ENCODE measurements at places on chromosomes 2 and 18.

DNA sequence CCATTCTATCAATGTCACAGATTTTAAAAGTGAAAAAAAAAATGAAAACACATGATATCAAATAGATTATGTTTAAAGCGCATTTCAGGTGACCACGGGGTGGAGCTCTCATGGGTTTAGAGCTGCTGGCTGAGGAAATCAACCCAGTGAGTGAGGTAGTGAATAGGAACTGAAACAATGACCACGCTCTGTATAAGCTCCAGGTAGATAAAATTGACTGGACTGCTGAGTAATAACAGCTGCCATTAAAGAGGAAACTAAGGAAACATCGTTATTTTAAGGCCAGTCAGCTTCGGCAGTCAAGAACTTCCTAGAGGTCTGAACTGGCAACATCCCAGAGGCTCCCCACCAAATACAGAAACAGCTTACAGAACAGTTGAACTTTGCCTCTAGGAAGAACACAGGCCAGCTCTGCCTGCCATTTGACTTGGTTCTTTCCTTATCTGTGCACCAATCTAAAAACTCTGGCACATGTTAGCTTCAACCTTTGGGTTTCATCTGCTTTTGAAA lies 185.9 kb downstream of the PDE1A start:
- peak; percentile 26 for DNase-seq

DNA sequence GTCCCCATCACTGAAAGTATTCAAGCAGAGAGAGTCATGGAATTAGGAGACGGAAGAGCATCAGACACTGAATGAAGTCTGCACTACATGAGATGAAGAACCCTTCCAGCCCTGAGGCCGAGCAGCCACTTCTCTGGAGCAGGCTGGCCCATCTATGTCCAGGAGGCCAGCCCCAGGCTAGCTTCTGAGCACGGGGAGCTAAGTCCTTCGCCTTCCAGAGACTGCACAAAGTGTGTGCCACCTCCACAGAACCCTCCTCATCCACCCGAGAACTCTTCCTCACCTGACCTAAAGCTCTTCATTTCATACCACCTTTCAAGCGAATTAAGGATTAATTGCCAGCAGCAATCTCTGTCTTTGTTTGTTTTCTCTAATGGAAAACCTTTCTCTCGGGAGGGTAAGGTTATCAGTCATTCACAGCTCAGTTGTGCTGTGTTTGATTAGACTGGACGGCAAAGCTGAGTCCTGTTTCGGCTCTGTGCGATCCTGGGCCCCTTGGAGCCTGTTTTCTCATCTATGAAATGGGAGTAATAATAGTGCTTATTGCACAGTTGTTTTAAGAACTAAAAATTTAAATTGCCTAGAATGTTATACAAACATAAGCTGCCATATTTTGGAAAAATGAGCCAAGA lies 38.0 kb downstream of the SCTR start:
- DNase-seq, result no peak

GRCh38 chr2:216192931-216193330 lies 83.8 kb downstream of the XRCC5 start:
- no peak for DNase-seq

DNA sequence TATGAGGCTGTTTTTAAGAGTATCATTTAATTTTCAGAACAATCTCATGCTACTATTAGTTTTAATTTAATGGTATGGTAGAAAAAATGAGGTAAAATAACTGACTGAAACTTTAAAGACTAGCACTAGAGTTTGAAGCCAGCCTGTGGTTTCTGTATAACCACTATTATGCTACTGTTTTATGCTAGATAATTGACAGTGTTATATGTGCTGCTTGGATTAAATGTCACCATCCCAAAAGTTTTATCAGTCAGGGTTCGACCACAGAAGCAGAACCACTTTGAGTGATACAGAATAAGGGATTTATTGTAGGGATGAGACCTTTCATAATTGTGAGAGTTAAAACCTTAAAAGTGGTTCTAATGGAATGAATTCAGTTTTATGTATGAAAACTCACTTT lies 271.6 kb downstream of the PTGR3 start:
- no peak for DNase-seq
